ENCODE measurements at places on chromosomes 6 and 20.

- no peak for DNase-seq
These were observed 10.4 kb upstream of the IP6K3 start for GRCh38 chr6:33757113-33757512.

- DNase-seq, result no peak
These were observed 44.3 kb downstream of the PDYN start for GRCh38 chr20:1949347-1950100.

GRCh38 chr6:36774331-36774730, 64.9 kb downstream of the CPNE5 start:
- no peak for DNase-seq

- DNase-seq, result peak; percentile 82
These were observed 296 bp downstream of the DZANK1 start for GRCh38 chr20:18466574-18466893.

DNA sequence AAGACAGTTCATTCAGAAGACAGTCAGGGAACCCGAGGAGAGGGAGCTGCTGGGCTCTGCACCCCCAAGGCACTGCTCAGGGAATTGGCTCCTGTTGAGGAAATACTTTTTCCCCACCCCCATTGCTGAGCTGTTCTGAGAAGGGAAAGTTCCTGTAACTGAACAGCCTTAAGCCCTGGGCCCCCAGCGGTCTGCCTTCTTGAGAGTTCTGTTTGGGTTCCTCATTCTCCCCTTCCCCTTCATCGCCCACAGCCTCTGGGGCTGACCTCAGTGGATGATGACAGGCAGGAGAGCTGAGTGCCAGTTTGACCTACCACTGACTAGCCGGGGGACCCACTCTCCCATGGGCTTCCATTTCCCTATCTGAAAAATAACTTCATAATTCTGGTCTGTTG, 10.7 kb downstream of the HCK start:
- DNase-seq, result no peak

- no peak for DNase-seq
These were observed 17.4 kb upstream of the SIRPB1 start for GRCh38 chr20:1637226-1637625.

DNA sequence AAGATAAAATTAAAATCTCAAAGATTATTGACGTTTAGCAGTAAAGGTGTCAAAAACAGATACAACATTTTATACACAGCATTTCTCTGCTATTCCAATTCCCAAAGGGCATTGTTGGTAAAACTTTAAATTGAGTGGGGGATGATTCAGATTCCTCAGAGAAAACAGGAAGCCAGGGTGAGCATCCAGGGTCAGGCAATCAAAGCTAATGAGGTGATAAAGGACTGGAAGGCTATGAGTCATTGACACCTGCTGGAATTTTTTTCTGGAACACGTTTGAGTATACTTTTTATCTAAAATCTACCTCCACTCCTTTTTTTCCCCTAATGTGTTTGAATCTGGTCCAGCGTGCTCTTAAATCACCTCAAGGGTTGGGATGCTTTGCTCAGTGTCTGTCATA, 52.2 kb downstream of the FKBP1C start:
- DNase-seq, result no peak

DNA sequence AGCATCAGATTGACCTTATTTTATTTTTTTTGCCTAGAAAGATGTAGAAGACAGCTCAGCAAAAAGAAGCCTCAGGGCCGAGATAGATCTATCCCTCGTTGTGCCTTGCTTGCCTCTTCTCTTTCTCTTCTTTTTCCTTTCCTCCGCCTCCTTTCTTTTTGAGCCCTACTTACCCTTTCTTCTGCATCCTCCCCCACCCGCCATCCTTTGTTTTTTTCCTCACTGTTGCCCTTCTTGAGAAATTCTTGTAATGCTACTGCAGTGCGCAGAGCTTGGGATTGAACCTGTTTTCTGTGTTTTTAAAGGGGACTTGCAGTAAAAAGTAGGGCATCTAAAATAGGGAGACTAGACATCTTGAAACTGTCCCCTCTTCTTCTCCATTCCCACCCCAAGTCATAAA, 18.6 kb downstream of the RALY start:
- DNase-seq, result no peak

DNA sequence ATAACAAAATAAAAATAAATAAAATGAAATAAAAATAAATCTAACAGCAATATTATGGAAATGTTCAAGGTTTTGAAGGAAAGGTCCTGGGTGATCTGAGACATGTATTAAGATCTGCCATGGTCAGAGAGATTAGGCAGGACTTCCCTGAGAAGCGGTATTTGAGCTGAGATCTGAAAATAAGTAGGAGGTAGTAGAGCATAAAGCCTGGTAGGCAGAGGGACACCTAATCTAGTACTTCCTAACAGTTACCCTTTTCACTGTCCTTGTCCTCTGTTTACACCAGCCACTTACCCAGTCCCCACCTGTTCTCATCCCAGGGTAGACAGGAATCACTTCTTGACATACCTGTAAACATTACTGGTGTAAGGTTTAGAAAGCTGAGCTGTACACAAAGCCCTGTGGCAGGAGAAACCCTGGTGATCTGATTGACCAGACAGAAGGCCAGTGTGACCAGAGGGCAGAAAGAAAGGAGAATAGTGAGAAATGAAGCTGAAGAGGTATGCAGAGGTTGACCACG, 8.3 kb upstream of the ZNF318 start:
- no peak for DNase-seq

DNA sequence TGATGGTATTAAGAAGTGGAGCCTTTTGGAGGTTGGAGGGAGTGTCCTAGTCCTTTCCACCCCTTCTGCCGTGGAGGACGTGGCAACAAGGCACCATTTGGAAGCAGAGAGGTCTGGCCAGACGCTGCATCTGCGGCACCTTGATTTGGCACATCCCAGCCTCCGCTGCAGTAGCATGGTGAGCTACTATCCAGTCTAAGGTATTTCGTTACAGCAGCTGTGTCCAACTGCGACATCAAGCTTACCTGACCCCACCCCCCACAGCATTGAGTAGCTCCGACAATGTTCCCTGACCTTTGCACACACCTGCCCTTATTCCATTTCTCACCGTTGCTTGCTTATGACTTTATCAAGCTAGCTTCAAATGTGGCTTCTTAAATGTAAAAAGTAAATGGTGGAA, 29.8 kb upstream of the SYNJ2 start:
- no peak for DNase-seq

DNA sequence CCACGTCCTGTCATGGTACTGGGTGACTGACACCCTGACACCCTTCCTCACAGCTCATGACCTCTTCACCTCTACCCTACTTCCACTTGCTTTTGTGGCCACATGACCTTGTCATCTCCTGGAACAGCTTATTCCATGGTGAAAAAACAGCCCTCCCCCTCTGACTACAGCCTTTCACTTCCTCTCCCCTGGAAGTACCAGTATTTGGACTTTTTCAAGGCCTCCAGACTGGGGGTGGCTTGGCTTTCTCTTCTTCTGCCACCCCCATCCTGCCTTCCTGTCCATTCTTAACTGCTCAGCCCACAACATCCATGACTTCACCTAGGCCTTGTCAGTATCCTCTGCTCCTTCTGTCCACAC, 168.4 kb downstream of the CARMIL1 start:
- no peak for DNase-seq

- no peak for DNase-seq
These were observed 821.1 kb upstream of the FLRT3 start for GRCh38 chr20:15158533-15158932.

GRCh38 chr6:165728216-165728615, 65.2 kb upstream of the PDE10A start:
- DNase-seq, result no peak

- DNase-seq, result no peak
These were observed 36.2 kb upstream of the ADTRP start for GRCh38 chr6:11814819-11815218.

DNA sequence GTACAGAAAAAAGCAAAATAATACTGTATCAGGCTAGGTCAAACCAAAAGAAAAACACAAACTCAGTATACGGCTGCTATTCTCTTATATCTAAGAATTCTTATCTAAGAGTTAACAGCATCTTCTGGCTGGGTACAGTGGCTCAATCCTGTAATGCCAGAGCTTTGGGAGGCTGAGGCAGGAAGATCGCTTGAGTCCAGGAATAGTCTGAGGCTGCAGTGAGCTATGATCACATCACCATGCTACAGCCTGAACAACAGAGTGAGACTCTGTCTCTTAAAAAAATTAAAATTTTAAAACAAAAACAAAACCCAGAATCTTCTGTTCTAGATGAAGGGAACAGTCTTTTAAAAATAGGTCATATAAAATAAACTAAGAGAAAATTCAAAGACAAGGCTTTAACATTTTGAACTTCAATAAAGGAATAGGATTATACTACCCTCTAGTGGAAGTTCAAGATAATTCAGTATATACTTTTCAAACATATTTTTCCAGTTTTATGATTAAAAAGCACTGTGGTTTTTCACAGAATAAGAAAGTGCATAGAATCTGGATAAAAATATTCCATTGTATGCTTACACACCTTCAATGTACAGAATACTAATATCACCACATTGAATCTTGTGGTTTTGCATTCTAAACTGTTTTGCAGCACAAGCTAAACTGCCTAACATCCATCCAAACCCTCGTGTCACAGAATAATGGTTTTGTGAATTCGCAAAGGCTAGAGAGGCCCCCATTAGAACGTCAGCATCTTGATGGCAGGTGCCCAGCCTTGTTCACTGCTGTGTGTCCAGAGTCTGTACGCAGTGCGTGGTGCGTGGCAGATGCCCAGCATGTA, 39.3 kb downstream of the DTNBP1 start:
- no peak for DNase-seq

DNA sequence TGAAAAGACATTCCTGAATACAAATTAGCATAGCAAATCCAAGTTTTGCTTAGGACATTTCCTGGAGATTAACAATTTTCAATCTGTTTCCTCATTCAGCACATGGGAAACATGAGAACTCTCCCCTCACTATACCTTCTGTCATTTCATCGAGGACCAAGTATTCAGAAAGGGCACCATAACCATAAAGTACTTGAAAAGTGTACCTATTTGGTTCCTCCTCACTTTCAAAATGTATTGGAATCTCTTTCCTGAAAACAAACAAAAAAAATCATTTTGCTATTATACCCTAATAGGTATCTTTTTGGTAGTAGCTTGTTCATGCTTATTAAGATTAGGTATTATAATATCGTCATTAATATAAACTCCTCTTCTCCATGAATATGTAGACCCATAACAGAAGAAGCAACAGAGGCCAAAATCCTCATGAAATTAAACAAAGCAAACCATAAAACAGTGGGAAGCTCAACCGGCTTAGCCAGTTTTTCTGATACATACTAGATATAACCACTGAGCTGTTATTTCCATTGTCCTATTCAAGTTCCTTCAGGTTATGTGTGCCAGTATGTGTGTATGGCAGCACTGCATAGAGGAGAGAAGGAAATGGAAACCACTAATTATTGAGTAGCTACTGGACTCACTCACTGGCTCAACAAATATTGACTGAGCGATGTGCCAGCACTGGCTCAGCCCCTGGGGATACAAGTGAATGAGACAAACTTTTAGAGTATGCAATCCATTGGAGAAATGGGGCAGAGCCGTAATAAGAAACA, 274.0 kb downstream of the MAFB start:
- no peak for DNase-seq

GRCh38 chr6:80440496-80441115, 334.1 kb downstream of the BCKDHB start:
- DNase-seq, result peak; percentile 38

DNA sequence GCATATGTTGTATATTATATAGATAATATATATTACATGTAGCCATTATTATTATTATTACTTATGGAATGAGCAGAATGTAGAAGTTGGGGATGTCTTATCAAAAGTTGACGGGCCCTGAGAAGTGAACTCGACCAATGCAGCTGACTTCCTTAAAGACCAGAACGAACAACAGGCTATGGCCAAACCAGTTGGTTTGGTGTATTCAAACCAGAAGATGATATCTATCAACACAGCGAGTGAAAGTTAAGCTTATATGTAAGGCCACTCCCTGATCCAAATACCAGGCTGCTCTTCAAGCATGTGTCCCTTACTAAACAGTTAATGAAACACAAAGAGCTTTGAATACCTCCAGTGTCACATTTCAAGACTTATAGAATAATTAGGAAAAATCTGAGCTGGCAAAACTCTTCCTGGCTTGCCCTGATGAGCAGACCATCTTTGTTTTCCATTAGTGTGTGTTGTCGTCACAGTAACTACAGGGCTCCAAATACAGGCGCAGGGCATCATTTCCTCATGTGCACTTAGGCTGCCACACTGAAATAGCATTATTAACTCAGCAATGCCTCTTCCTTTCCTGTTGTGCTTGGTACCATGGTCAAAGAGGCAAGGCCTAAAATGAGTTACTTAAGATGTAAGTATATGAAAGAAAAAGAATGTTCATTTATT, 6.6 kb downstream of the FILIP1 start:
- DNase-seq, result no peak

- no peak for DNase-seq
These were observed 78.8 kb upstream of the ARID1B start for GRCh38 chr6:156698239-156699016.

DNA sequence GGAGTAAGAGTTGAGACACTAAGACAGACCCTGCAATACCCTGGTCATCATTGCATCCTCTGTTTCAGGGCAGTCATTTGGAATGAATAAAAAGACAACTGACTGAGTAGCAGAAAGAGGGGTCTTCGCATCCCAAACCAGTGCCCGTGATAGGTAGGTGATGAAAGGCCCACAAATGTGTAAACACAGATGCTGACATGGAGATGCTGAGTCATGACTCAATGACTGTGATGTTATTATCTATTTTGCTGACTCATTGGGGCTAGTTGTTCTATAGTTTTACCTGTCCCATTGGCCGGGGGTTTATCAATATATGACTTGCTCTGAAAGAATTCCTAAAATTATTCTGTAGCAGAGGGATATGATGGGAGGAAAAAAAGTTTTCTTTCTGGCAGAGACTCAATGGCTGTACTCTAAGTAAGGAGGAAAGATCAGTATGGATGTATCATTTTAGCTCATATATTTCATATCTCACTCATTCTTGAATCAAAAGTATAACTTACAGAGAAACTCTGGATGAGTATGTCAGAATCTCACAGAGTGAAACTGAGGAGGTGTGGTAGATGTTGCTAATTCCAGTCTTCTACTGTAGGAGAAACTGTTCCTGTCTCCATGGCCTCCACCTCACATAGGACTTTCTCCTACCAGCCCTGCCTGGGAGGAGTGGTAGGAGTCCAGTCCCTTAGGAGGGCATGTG, 119.9 kb upstream of the PREP start:
- no peak for DNase-seq

GRCh38 chr6:43865932-43866645, 96.1 kb downstream of the VEGFA start:
- DNase-seq, result no peak
